Stimulated activated CD4-positive, alpha-beta T cell treated with anti-CD3 and anti-CD28 coated beads, Interleukin-12 subunit alpha, Interleukin-12 subunit beta, amount 100 ng/mL, for 4 hours (primary cell): ENCODE measurements at places on chromosomes 3 and 15.

GRCh38 chr3:183594636-183595035 is 39.1 kb upstream of the KLHL6 start:
- no peak for DNase-seq

DNA sequence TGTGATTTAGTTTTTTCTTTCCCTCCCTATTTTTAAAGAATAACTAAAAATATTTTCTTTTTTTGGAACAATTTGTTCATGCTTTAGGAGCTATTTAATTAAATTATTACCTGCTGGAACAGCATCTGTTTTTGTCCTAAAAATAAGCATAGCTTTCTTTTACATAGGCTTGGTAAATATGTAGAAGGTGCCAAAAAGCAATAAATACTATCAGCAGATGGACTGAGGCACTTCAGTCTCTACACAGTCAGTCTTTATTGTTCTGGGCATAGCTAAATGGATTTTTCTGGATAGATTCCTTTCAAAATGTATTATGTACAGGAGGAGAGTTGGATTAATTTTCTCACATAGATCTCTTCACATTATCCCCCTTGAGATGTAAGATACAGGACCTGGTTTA is 223.5 kb downstream of the NAALADL2 start:
- DNase-seq: no peak

GRCh38 chr3:83877910-83878309 is 1080.9 kb upstream of the CADM2 start:
- no peak for DNase-seq

DNA sequence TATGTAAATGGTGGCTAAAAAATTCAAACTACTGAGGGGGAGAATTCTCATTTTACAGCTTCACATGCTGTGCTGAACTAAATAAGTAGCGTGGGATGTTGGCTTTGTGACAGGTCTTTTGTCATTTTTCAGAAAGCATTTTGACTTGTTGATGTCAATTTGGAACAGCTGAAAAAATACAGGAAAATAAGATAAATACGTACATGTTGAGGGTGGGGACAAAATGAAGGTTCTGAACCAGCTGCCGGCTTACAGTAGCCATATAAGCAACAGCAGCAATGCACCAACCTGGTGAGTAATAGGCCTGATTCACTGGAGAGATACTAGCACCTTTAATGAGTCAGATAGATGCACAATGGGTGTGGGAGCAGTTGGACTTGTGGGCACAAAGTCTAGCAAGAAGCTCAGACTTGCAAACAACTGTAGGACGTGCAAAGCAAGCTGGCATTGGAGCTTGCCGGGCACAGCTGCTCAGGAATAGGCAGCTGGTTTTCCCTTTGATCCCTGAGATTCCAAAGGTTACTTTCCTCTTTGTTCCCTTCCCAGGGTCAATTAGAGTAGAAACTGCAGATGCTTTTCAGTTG is 12.9 kb downstream of the B3GNT5 start:
- DNase-seq: peak; percentile 21

DNA sequence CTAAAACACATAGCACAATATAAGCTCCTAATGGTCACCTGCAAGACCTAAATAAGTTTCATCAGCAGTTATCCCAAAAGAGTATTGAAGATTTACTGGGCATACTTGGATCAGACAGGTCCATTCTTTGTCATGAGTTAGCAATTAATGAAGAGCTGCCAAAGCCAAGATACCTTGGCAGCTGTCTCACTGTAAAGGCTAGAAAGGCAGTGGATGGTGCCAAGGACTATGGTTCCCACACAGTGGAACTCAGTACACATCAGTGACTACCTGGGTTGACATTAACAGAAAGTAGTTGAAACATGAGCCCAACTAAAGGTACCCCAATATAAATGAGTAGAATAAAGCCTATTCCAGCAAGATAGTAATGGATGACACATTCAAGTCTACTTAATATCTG is 41.1 kb upstream of the TMCO5A start:
- DNase-seq: no peak

DNA sequence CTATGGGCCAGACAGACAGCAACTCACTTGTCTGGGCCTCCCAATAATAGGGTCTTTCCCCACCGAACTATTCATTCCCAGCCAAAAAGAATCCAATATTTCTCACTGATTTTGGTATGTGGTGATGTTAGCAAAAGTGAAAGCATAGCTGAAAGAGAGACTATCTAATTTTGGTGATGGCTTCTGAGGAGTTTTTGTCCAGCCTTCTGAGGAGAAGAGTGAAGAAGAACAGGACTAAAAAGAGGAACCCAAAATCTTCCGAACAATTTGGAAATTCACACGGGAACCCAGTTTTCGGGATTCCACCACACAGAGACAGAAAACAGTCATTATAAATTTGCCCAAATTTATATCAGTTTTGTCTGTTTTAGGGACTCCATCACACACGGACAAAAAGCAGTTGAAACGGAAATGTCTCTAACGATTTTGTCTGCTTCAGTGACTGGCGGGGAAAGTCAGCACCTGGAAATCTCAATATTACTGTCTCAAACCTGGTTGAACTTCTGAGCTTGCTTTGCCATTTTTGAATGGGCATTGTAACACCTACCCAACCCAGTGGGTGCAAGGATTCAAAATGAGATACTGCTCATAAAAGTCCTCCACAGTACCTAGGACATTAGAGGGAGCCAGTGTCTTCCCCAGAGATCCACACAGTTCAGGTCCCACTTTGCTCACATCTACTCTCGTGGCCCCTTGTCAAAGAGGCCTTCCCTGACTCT is 9.1 kb downstream of the CD80 start:
- DNase-seq: no peak

DNA sequence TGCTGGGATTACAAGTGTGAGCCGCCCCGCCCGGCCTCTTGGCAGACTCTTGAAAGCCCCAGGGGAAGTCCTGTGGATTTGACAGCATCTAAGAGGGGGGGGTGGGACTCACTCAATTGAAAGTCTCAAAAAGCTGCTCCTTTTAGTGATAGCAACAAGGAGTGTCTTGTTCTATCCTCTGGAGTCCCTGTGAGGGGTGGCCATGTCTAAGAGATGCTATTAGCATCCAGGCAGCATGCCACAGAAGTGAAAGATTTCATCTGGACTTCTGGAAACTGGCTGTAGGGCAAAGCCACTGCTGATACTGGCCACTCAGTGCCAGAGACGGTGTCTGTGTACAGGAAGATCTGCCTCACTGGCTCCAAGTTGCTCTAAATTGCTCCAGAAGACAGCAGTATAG is 74.0 kb downstream of the DHX36 start:
- DNase-seq: no peak
